ENCODE measurements at places on chromosomes 4 and X. TPM values are rescaled to one million over a fixed set of nuclear protein-coding genes. Genes with fewer than 3 reads are reported as not detected.

- no peak overlapping the region for H3K27ac ChIP-seq
- no peak for DNase-seq
- no peaks in the 10 kb centered on the region for H3K4me1 ChIP-seq
- no peaks in the 10 kb centered on the region for H3K27me3 ChIP-seq
- no peak overlapping the region for H3K4me3 ChIP-seq
- no peaks in the 10 kb centered on the region for H3K36me3 ChIP-seq
Observed at GRCh38 chr4:140298001-140298400, 75.4 kb upstream of the SCOC start.

- no peaks in the 10 kb centered on the region for H3K4me1 ChIP-seq
- H3K4me3 ChIP-seq = no peak overlapping the region
Observed at GRCh38 chr4:146267826-146268225, 53.5 kb downstream of the REELD1 start.

GRCh38 chr4:87359258-87359657 is 31.7 kb downstream of the HSD17B11 start:
- H3K4me3 ChIP-seq = no peak overlapping the region
- no peak for DNase-seq
- no peak overlapping the region for H3K27ac ChIP-seq
- peaks cover 13% of the 10 kb centered on the region for H3K4me1 ChIP-seq

DNA sequence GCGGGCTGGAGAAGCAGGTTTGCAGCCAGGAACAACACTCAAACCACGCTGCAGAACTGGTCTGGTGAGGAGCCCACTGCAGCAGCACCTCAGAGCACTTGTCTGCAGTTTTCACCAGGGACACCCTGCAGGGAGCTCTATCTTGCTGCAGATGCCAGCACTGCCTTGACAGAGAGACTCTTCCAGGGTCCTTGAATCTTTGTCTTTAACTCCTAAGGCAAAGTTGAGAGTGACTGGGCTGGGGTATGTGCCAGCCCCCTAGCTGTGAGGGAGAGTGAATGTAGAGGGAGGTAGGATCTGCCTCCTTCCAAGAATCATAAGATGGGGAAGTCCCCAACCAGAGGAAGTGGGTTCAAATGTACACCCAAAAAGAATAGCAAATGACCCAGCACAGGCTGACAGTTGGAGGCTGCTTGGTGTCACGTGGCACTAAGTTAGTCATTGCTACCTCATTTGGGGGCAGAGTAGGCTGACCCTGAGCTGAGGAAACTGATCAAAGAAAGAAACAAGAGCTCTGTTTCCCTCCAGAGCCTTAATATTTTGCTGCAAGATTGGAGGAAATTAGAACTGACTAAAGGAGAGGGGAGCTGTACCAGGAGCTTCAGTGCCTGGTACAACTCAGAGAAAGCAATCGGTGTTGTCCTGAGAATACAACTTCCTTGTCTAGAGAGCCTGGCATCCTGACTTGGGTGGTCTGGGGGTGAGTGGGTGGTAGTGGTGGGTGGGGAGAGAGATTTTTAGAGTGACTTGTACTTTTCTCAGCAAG is 28.2 kb upstream of the HUWE1 start:
- H3K27ac ChIP-seq = peak overlapping the region; percentile 31
- no peaks in the 10 kb centered on the region for H3K27me3 ChIP-seq
- no peak overlapping the region for H3K4me3 ChIP-seq
- DNase-seq = peak; percentile 25

DNA sequence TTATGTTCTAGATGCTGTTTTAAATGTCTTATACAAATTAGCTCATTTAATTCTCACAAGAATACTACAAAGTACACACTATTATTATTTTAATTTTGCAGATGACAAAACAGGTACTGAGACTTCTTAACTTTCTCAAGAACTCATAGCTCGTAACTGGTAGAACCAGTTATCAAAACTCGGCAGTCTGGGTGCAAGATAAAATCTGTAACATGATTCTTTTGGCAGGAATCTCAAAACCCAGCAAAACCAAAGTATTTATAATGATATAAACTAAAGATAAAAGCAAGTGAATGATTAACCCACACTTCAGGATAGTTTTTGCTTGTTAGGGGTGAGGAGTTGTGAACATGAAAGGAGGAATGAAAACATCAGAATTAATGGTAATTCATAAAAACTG is 27.6 kb downstream of the CLNK start:
- H3K36me3 ChIP-seq = no peaks in the 10 kb centered on the region
- peak overlapping the region; percentile 51 for H3K27ac ChIP-seq
- no peak overlapping the region for H3K4me3 ChIP-seq
- DNase-seq = peak; percentile 56

GRCh38 chr4:55336138-55337034 is 9.7 kb upstream of the SRD5A3 start:
- no peak for DNase-seq
- H3K27me3 ChIP-seq = no peaks in the 10 kb centered on the region
- no peak overlapping the region for H3K27ac ChIP-seq

DNA sequence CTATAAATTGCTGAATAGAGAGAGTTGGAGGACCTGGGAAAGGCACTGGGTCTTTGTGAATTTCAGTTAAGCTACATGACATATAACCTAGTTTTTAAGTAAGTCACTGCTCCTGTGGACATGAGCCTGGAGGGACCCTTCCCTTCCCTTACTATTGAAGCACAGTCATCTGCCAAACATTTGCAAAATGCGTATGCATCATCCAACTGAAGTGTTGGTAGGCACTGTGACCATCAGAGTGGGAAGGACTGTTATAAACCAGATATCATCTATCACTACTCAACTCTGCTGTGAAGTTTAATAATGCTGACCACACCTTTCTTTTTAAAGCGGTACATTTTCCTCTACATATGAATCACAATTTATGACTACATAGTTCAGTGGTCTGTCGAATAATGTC is 5.2 kb downstream of the GABRA3 start:
- H3K4me3 ChIP-seq = no peak overlapping the region
- no peaks in the 10 kb centered on the region for H3K36me3 ChIP-seq
- no peaks in the 10 kb centered on the region for H3K27me3 ChIP-seq
- no peak overlapping the region for H3K27ac ChIP-seq
- H3K4me1 ChIP-seq = no peaks in the 10 kb centered on the region
- no peak for DNase-seq

DNA sequence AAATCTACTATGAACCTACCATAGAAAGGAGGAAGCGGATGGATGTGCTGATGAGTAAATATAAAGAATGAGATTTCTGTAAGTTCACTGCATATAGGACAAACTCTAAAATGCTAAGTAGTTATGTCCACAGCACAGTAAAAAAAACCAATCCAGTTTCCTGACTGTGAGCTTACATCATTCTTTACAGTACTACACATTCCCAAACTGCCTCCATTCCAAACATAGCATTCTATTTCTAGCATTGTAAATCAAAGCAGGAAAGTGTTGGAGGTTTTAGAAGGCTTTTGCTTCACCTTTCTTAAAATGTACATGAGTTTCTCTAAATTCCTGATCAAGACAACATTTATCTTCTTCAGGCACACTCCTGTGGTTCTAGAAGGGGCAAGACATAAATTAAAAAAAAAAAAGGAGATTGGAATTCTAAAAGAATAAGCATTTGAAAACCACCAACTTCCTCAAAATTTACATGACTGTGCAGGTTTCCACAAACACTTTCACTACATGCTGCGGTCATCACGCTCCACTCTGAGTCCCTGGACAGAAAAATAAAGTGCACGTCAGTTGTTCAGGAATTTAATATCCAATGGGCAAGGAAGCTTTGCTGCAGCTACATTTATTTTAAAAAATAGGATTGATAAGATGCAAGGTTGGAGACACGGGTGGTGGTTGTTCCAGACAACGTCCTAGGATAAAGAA is 297.6 kb upstream of the STS start:
- H3K36me3 ChIP-seq = no peaks in the 10 kb centered on the region
- no peak overlapping the region for H3K27ac ChIP-seq
- no peak overlapping the region for H3K4me3 ChIP-seq
- DNase-seq = peak; percentile 0

- no peaks in the 10 kb centered on the region for H3K36me3 ChIP-seq
- H3K27me3 ChIP-seq = no peaks in the 10 kb centered on the region
- DNase-seq = no peak
- H3K27ac ChIP-seq = no peak overlapping the region
- H3K4me3 ChIP-seq = no peak overlapping the region
Observed at GRCh38 chr4:48299560-48299959, 29.9 kb upstream of the TEC start.

DNA sequence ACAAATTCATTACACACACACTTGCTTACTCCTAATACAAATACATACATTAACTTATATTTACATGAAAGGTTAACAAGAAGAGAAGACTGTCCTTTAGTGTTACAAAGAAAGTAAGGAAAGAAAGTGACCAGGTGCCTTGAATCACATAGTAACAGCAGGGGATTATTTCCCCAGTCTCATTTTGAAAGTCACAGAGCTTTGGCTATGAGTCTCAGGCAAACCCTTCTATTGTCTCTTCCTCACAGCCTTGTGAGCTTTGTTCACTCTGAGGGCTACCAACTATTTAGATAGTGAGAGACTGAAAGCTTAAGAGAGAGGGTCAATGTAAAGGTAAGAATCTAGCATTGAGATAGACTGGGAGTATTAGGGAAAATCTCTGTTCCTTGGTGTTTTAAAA is 161.6 kb downstream of the NPNT start:
- peaks cover 15% of the 10 kb centered on the region for H3K4me1 ChIP-seq
- H3K27ac ChIP-seq = no peak overlapping the region
- no peaks in the 10 kb centered on the region for H3K36me3 ChIP-seq
- no peaks in the 10 kb centered on the region for H3K27me3 ChIP-seq

- no peaks in the 10 kb centered on the region for H3K36me3 ChIP-seq
- peaks cover 7% of the 10 kb centered on the region for H3K4me1 ChIP-seq
- DNase-seq = no peak
- H3K4me3 ChIP-seq = no peak overlapping the region
Observed at GRCh38 chr4:56226579-56226978, 160.7 kb downstream of the AASDH start.

GRCh38 chr4:1368421-1369090 is 21.5 kb downstream of the UVSSA start:
- H3K36me3 ChIP-seq = no peaks in the 10 kb centered on the region
- H3K4me1 ChIP-seq = no peaks in the 10 kb centered on the region
- H3K4me3 ChIP-seq = no peak overlapping the region

GRCh38 chr4:127623797-127624083 is 9.0 kb upstream of the INTU start:
- no peaks in the 10 kb centered on the region for H3K27me3 ChIP-seq
- H3K27ac ChIP-seq = no peak overlapping the region
- H3K36me3 ChIP-seq = no peaks in the 10 kb centered on the region
- DNase-seq = no peak
- H3K4me1 ChIP-seq = no peaks in the 10 kb centered on the region

GRCh38 chr4:89021684-89022083 is 35.3 kb downstream of the FAM13A start:
- H3K27me3 ChIP-seq = no peaks in the 10 kb centered on the region
- H3K4me1 ChIP-seq = peaks cover 13% of the 10 kb centered on the region
- no peak overlapping the region for H3K27ac ChIP-seq
- no peak for DNase-seq
- H3K36me3 ChIP-seq = no peaks in the 10 kb centered on the region

- no peaks in the 10 kb centered on the region for H3K4me1 ChIP-seq
- no peak for DNase-seq
- H3K4me3 ChIP-seq = no peak overlapping the region
- no peaks in the 10 kb centered on the region for H3K27me3 ChIP-seq
- no peaks in the 10 kb centered on the region for H3K36me3 ChIP-seq
Observed at GRCh38 chrX:17984415-17984814, 123.3 kb upstream of the RAI2 start.

DNA sequence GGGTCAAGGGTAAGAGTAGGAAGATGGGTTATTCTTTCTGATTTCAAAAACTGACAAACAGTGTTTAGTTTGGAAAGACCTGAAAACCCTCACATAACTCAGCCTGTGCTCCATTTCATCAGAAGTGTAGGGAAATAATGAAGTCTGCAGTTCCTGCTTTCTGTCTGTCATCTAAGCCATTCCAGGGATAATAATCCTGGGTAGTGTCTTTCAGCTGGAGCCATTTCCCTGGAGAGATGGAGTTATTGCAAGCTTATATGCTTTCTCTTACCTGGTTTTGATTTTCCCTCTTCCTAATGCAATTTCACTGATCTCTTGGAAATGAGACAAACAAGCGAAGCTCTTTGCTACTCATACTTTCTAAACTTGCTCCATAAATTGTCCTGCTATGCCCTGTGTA is 824.8 kb upstream of the LCORL start:
- no peaks in the 10 kb centered on the region for H3K27me3 ChIP-seq
- DNase-seq = no peak
- no peaks in the 10 kb centered on the region for H3K4me1 ChIP-seq
- no peaks in the 10 kb centered on the region for H3K36me3 ChIP-seq
- no peak overlapping the region for H3K27ac ChIP-seq

- no peak overlapping the region for H3K4me3 ChIP-seq
- no peaks in the 10 kb centered on the region for H3K27me3 ChIP-seq
- no peak for DNase-seq
- no peaks in the 10 kb centered on the region for H3K36me3 ChIP-seq
Observed at GRCh38 chr4:77146186-77147078, 10.6 kb upstream of the CCNG2 start.

GRCh38 chr4:35900286-35901243 is 343.7 kb downstream of the ARAP2 start:
- H3K27me3 ChIP-seq = no peaks in the 10 kb centered on the region
- DNase-seq = no peak
- H3K4me1 ChIP-seq = no peaks in the 10 kb centered on the region
- H3K36me3 ChIP-seq = no peaks in the 10 kb centered on the region

DNA sequence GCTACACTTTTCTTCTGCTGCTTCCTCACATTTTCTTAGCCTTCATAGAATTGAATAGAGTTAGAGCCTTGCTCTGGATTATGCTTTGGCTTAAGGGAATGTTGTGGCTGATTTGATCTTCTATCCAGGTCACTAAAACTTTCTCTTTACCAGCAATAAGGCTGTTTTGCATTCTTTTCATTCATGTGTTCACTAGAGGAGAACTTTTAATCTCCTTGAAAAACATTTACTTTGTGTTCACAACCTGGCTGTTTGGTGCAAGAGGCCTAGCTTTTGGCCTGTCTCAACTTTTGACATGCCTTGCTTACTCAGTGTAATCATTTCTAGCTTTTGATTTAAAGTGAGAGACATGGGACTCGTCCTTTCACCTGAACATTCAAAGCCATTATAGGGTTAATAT is 87.7 kb upstream of the RAB40AL start:
- no peaks in the 10 kb centered on the region for H3K27me3 ChIP-seq
- H3K27ac ChIP-seq = no peak overlapping the region
- no peak for DNase-seq
- no peaks in the 10 kb centered on the region for H3K36me3 ChIP-seq

GRCh38 chrX:55742649-55743048 is 25.1 kb downstream of the RRAGB start:
- H3K27me3 ChIP-seq = no peaks in the 10 kb centered on the region
- no peak overlapping the region for H3K4me3 ChIP-seq
- no peaks in the 10 kb centered on the region for H3K4me1 ChIP-seq
- H3K27ac ChIP-seq = no peak overlapping the region

GRCh38 chr4:14379183-14379582 is 623.1 kb upstream of the CPEB2 start:
- H3K27ac ChIP-seq = no peak overlapping the region
- H3K27me3 ChIP-seq = no peaks in the 10 kb centered on the region
- H3K4me1 ChIP-seq = no peaks in the 10 kb centered on the region
- DNase-seq = no peak
- no peaks in the 10 kb centered on the region for H3K36me3 ChIP-seq

GRCh38 chr4:139732991-139733570 is 67.5 kb downstream of the MGST2 start:
- H3K36me3 ChIP-seq = no peaks in the 10 kb centered on the region
- no peaks in the 10 kb centered on the region for H3K27me3 ChIP-seq
- no peak overlapping the region for H3K4me3 ChIP-seq
- peaks cover 29% of the 10 kb centered on the region for H3K4me1 ChIP-seq

The TMEM255A gene
- total RNA-seq = 2.9 TPM

The NLGN3 gene
- total RNA-seq = 0.67 TPM

The FDCSP gene
- total RNA-seq = not detected

The CSAG2 gene
- total RNA-seq = not detected

The SSX2 gene
- not detected for total RNA-seq

The DAPP1 gene
- not detected for total RNA-seq

The EVC gene
- total RNA-seq = not detected

Measured in Caco-2 (cell line).